Dermis blood vessel endothelial cell (primary cell): ENCODE measurements at places on chromosomes 11 and 22. TPM values are rescaled to one million over a fixed set of nuclear protein-coding genes. Genes with fewer than 3 reads are reported as not detected.

The C11orf24 gene
- 3.9 and 10.0 TPM in 2 replicates for total RNA-seq

The ANO9 gene
- total RNA-seq: 0.42 and 10.7 TPM in 2 replicates

The MMP7 gene
- 3.7 and 9.2 TPM in 2 replicates for total RNA-seq

The LGALS12 gene
- not detected in 2 replicates for total RNA-seq

The RNF214 gene
- total RNA-seq: 10.6 and 12.3 TPM in 2 replicates

The SYT7 gene
- 0.51 and 3.0 TPM in 2 replicates for total RNA-seq

The SIPA1 gene
- total RNA-seq: 72.2 and 102 TPM in 2 replicates

The SORL1 gene
- 0.05 and 0.17 TPM in 2 replicates for total RNA-seq

The LRRC74B gene
- not detected in 2 replicates for total RNA-seq

The SWAP70 gene
- total RNA-seq: 152 and 157 TPM in 2 replicates

The FEN1 gene
- total RNA-seq: 27.4 and 48.5 TPM in 2 replicates

The MRGPRX3 gene
- not detected in 2 replicates for total RNA-seq

The OR5L1 gene
- not detected in 2 replicates for total RNA-seq
